Midbrain (tissue), 1 donor: ENCODE measurements at places on chromosomes 4 and X.

GRCh38 chr4:10715135-10715534, 30.6 kb upstream of the CLNK start:
- DNase-seq = no peak

DNA sequence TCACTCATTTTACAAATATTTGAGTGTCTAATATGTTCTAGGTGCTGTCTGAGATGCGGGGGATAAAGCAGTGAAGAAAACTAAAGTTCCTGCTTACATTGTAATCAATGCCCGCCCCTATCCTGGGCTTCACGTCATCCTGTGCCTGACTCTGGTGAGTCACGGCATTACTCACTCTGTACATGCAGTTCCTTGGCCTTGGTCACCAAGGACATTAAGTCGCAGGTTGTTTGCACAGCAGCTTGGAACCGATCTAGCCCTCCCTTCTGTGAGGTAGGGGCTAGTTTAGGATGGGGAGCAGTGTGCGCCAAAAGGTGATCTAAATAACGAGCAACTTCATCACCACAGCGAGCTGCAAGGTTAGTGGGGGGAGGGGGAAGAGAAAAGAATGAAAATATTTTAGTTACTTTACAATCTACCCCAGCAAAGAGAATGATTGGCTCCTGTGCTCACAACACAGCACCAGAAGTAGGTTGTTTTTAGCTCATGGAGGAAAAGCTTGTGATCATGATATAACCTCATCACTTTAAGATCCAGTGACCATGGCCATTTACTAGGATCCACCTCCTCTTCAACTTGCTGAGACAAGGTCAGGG, 48.0 kb upstream of the HDAC8 start:
- no peak for DNase-seq

GRCh38 chrX:119087121-119087520, 14.3 kb downstream of the CT47C1 start:
- DNase-seq = no peak

DNA sequence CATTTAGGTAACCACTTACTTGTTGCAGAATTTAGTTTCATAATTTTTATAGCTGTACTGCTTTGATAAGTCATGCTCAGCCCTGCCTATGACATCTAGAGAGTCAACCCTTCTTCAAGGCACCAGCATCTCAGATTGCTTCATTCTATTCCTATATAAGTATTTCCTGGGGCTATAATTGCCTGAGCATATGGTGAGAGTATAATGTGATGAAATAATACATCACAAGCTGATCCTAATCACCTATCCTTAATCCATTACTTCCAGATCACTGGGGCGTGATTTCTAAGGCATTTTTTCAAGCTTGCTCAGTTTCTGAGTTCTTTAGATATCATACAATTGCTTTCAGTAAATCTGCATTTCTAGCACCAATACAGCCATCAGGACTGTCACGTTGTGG, 200.0 kb upstream of the NPY2R start:
- no peak for DNase-seq

GRCh38 chr4:3304831-3305609, 12.2 kb downstream of the RGS12 start:
- DNase-seq = peak; percentile 48

GRCh38 chrX:119996069-119996468, 52.5 kb upstream of the NKAP start:
- DNase-seq = no peak

- no peak for DNase-seq
Measured at GRCh38 chrX:103742339-103742738, 31.6 kb downstream of the TMEM31 start.

DNA sequence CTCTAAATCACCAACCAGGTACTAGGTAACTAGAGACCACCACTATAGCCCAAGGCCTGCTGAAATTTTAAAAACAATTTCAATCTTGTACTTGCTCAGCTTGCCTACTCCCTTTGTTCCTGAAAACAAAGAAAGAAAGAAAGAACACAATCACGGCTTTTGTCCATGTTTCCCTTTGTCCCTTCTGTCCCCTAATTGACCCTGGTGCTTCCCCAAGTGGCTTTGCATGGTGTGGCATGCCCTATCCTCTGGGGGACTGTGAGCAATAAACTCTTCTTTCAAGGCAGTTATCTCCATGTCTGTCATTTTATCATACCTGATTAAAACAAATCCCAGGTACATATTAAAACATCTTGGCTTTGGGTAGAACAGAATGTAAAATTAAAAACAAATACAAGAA, 94.8 kb downstream of the ARSJ start:
- DNase-seq = no peak

GRCh38 chrX:9902656-9903055, 64.5 kb upstream of the CLDN34 start:
- peak; percentile 2 for DNase-seq

DNA sequence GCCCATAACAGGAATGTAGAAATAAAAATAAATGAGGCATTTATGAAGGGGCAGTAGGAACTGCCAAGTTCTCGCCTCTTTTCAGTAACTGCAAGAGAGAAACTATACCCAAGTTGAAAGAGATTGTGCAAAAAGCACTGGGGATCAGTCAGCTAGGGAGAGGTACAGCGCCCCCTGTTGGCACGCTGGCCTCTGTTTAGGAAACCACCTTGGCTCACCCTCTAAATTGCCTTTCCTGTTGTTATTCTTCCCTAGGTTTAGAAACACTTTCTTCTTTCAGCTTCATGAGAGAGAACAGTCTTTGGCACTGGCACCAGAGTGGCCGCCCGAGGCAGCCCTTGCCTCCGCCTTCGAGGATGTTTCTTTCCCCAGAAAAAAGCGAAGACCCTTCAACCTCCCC, 348.5 kb downstream of the MID1IP1 start:
- peak; percentile 72 for DNase-seq

DNA sequence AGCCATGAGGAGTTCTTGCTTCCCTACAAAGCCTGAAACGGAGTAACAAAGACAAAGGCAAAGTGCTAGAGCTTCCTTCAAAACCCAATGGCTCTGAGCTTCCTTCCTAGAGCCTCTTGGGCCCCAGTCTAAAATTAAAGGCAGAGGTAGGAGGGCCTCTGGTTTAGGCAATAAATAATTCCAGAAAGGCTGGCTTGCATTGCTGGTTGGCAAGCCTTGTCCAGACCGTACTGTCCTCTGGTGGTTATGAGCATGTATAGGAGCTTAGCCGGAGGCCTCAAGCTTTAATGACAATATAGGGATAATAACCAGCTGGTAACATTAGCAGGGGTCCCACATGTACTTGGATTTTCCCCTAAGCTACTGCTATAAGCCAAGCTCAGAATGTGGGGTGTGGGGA, 237.3 kb downstream of the AR start:
- DNase-seq = no peak

- DNase-seq = no peak
Measured at GRCh38 chr4:154276496-154276895, 215.1 kb downstream of the DCHS2 start.

DNA sequence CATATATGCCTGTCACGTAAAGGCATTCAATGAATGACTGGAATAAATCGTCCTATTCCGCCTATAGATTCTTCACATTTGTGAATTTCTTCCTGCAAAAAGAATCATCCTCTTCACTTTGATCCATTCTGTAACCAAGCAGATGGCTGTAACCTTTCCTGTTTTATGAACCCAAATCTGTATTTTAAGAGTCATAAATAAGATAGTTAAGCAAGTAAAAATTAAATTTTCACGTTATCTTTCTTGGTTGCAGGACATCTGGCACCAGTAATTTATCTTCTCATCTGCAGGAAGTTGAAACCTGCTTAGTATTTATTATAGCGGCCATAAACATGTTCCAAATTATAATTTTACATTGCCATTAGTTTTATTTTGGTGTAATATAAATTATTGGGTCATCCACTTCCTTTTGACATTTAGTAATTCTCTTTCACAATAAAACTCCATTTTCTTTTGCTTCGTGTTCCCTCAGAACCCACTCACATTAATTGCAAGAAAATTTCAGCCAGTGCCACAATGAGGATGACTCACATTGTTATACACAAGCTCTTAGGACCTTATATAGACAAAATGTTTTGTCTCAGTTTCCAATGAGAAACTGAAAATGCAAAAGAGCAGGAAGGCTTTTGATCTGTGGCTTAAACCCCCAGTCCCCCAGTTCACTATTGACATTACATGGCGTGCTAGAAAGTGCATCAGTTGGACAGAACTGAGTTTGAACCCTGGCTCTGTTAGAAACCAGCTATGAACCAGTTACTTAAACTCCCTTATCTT, 51.1 kb downstream of the TMEM156 start:
- DNase-seq = no peak

DNA sequence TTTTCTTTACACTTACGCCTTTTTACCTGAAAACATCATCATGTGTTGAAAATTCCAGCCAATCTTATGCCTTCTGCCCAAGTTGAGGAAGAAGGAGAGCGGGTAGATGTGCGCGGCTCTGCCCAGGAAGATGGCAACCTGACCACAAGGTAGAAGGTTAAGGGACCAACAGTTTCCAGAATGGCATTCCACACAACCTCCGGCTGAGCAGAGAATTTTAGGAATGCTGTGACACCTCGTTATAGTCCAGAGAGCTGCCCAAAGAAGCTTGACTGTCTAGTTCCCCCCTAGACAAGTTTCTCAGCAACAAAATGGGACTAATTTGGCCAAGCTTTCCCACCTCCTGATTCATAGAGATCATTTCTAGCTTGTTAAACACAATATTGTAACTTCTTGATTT, 75.1 kb downstream of the CHST7 start:
- DNase-seq = no peak

- no peak for DNase-seq
Measured at GRCh38 chr4:155548173-155548572, 118.5 kb upstream of the GUCY1A1 start.

DNA sequence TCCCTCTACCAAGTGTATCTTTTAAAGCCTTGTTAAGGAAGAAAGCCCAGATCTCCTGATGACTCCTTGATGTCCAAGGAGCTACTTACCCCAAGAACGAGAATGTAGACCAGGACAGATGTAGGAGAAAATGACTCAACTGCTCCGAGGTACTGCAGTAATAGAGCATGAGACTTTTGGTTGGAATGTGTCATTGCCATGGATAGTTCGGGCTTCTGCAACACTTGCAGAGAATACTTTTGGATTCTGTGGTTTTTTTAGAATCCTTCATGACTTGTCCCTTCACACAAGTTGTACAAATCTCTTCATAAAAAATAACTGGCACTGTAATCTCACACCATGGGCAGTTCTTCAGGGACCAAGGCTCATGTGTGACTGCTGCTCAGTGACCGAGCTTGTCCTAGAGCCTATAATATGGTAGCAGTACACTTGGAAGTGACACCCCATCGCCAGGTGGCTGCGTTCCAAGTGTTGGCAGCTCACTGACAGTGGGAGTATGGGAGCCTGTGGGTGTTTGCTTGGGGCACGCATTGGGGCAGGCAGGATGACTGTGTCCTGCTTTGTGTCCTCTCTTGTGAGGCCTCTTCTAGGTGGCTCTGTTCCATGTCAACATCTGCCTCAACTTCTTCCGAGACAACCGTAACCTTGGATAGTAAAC, 87.9 kb upstream of the WDR1 start:
- DNase-seq = no peak

GRCh38 chr4:2427383-2428334, 8.9 kb downstream of the CFAP99 start:
- DNase-seq = no peak

DNA sequence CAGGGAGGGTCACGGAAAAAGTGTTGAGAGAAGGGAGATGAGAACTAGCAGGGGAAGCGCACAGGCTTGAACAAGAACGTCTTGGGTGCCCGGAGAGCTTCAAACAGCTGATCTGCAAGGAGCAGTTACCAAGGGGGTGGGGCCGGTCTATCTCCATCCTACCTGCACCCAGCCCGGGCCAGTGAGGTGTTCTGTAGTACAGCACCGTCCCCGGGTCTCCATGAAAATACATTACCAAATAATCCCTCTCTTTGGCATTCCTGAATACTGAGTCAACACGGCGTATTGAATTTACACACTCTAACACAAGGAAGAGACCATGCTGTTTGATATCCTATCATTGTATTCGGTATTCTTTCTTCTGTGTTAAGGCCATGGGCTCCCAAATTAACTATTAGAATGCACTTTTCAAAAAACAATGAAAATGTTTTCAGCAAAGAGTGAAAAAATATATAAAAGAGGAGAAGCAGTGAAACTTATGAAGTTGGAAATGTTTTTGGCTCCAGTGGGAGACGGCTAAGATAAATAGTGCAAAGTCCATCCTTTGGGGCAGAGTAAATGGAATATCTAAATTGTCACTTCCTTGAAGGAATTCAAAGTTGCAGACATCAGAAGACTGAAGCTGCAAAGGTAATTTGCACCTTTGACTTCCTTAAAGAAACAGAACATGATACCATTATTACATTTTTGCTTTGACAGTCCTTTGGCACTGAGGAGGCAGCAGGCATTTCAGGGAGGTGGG, 90.3 kb downstream of the DHRSX start:
- DNase-seq = no peak

DNA sequence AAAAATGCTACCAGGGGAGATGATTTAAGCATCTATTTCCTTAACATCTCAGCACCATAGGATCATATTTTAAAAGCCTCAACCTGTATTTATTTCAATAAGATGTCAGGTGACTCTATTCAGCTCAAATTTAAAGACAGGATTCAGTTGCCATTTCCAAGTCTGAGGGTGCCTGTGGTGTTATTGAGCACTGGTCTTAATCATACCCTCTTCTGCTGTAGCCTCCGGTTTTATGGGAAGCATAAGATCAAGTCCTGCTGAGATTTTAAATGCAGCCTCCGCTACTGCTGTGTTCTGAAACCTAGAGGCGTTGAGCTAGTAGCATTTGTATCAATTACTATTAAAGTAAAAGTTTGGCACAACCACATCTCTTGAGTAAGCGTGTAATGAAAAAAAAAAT, 185.7 kb upstream of the NWD2 start:
- DNase-seq = no peak

GRCh38 chr4:137812258-137812657, 280.0 kb upstream of the PCDH18 start:
- DNase-seq = no peak

DNA sequence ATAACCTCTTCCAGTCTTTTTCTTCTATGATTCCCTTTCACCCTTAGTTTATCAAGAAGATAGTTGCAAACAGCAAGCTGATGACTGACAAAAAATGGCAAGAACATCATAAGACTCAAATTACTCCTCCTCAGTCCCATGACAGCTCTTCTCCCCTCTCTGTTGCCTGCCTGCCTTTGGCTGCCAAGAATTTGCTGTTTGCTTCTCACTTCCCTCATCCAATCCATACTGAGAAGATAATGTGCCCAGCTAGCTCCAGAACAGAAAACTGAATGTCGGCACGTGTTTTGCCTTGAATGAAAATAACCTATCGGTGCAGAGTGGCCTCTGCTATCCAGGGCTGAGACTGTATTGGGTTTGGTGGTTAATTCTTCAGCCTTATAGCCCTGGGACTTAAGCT, 192.1 kb downstream of the PPARGC1A start:
- no peak for DNase-seq

- DNase-seq = no peak
Measured at GRCh38 chrX:112636951-112637581, 42.7 kb downstream of the LHFPL1 start.

- no peak for DNase-seq
Measured at GRCh38 chrX:102154900-102155805, 624 bp downstream of the BEX5 start.

GRCh38 chr4:112341033-112341432, 43.9 kb downstream of the ALPK1 start:
- no peak for DNase-seq
